Neural crest cell (in vitro differentiated cells): ENCODE measurements at places on chromosomes 3 and 15.

- no peak for DNase-seq
These were observed 3.6 kb upstream of the MKRN3 start for GRCh38 chr15:23561914-23562313.

DNA sequence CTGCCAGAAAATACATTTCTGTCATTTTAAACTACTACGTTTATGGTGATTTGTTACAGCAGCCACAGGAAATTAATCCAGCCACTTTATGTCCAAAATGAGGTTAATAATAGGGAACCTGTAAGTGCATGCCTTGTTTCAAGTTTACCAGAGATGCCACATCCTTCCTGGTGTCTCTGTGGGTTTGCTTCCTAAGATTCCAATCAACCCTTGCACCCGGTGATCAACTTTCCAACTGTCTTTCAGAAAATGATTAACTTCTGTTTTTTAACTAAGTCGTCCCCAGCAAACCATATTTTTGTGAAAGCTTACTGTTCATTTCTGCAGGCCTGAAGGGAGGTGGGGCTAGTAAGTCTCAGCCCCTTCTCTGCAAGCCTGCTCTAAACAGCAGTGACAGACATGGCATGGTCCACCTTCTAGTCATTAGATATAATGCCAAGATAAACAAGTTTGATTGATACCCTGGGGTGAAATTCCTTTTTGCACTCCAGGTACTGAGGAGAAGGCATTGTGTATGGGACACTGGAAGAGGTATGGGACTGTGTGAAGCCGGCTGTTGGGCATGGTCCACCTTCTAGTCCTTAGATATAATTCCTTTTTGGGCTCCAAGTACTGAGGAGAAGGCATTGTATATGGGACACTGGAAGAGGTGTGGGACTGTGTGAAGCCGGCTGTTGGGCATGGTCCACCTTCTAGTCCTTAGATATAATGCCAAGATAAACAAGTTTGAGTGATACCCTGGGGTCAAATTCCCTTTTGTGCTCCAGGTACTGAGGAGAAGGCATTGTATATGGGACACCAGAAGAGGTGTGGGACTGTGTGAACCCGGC, 11.1 kb upstream of the TMC3 start:
- DNase-seq, result no peak

DNA sequence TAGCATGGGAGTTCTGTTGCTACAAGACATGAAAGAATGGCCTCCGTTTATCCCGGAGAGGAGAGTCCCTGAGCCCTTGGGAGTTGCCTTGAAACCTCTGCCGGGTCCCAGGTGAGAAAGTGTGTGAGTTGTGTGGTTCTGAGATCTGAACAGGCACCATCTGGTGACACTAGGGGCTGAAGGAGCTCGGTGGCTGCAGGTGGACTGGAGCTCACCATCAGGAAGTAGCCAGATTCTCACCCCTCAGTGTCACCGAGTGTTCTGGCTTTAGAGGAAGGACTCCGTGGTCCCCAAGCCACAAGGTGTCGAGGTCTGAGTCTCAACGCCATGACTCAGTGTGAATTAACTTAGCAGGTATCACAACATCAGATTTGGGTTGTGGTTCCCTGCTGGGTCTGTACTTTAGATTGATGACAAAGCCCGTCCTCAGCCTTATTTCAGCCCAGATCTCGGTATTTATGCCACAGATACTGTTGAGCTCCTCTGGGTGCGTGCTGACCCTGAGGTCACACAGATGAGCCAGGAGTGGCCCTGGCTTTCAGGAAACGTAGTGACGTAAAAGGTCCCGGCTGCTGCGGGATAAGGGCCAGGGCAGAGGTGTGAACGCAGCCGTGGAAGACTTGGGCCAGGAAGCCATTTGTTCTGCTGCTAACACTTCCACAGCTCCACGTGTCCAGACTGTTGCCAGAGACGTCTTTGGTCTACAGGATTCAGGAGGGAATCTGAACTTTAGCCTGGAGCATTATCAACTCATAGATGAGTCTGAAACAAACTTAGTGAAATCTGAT, 54.4 kb downstream of the PGPEP1L start:
- no peak for DNase-seq

GRCh38 chr15:26891448-26892181, 24.8 kb downstream of the GABRA5 start:
- peak; percentile 95 for DNase-seq
